OCI-M1 (cell line): ENCODE measurements at places on chromosomes 11 and 22.

DNA sequence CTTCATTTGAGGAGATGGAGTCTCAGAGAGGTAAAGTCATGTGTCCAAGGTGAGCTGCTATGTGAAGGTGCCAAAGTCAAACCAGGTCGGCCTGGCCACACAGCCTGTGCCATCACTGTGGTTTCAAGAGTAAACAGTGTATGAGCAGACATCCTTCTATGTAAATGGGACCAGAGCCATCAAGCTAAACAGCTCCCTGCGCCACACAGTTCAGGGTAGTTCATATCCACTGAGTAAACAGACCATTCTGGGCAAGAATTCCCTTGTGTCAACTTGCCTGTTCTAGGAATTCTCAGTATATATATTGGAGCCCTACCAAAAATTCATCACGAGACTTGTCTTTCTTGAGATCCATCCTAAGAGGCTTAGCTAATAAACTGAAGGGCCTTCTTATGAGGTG is 77.5 kb downstream of the AMOTL1 start:
- no peak for DNase-seq

DNA sequence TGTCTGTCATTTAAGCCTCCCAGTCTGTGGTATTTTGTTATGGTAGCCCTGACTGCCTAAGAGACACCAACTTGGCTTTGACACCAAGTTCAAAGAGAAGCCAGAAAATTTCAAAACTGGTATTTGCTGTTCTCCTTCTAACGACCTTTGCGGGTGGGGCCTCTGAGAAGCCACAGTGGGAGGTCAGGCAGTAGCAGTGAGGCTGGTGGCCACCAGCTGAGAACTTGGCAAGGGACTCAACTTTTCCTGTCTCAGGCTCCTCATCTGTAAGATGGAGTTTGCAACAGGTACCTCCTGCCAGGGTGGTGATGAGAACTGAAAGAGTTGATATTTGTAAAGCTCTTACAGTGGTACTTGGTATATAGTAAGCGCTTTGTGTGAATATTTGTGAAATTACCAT is 183.4 kb downstream of the BCR start:
- no peak for DNase-seq

- DNase-seq, result no peak
These were observed 4.3 kb downstream of the KBTBD3 start for GRCh38 chr11:106072804-106073203.

DNA sequence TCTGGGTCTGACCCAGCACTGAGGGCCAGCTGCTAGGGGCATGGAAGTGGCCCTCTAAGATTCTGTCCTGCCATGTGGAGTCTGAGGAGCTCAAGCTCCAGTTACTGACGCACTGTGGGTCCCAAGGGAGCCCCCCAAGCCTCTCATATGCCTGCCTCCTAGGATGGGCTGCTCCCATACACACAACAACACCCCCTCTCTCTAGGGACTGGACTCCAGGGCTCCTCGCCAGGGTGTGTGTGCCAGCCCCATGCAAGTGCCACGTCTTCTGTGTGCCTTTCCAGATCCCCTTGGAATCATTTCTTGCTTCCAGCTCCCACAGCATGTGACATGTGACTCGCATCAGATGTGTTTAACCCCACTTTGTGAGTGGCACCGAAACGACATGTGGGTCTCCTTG is 234.5 kb downstream of the CEP164 start:
- no peak for DNase-seq

GRCh38 chr22:46478083-46478551 is 59.3 kb downstream of the CELSR1 start:
- DNase-seq, result no peak

DNA sequence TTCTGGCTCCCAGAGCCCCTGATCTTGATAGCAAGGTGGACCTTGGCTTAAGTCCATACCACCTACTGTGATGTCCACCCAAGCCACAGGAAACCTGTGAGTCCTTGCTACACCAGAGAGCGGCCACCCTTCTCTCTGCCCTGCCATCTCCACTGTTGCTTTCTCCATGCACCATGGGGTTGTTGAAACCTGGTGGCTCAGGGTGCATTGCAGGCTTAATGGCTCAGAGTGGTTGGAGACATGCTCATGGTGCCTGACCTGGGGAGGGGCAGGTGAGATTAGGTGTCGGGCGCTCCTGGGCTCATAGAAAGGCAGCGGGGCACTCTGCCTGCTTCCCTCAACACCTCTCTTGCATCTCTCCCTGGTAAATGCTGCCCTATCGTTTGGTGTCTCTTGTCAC is 25.0 kb upstream of the CACNG2 start:
- no peak for DNase-seq

DNA sequence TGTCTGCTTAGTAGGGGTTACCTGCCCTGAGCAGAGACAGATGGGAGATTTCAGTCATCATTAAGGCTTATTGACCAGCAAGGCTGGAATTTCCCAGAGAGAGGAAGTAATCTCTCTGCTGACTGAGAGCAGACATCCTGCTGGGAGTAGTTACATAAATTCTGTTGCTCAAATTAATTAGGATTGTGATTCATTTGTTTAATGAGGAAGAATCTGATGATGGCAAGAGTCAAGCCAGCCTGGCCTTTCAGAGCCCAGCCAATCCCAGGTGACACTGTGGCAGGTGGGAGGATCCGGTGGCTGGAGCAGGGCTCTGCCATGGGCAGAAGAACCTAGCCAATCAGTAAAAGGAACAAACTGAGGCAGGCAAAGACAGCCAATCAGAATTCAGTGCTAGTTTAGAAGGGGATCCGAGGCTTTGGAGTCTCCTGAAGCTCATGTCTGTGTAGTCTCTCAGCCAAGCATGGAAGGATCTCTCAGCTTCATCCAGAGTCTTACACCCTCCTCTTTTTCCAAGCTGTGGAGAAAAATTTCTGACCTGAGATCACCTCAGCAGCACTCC is 61.2 kb upstream of the CHST1 start:
- DNase-seq, result no peak

- DNase-seq, result no peak
These were observed 174.5 kb upstream of the NTM start for GRCh38 chr11:131195661-131196517.

DNA sequence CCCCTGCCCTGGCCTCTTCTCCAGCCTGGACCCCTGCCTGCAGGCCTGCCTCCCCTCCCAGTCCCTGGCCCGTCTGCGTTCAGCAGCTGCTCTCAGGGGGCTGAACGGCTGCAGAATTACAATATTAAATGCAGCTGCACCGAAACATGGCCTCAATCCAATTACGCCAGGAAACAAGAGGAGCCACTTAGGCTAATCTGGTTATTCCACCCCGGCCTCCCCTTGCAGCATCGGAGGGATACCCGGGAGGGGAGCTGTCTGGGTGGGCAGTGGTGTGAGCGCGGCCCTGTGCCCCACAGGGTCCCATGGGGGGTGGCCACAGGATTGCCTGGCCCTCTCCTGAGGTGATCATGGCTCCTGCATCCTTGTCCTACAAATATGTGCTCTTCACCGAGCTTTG is 42.6 kb downstream of the FLRT1 start:
- no peak for DNase-seq

DNA sequence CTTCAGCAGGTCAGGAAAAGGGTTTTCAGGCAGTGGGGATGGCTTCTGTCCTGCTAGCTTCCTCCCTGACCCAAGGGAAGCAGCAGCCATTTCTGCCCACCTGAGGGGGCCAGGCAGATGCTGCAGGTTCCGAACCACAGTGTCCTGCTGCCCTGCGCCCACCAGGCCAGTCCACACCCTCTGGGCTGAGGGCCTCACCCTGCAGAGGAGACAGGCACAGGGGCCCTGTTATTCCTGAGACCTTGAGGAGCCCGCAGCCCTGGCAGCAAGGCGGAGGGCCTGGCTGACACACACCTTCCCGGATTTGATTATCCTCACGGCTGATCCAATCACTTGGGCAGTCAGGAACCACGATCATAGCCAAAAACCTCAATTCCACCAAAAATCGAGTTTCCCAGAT is 725.8 kb downstream of the BRD1 start:
- DNase-seq, result no peak

- no peak for DNase-seq
These were observed 102.5 kb downstream of the KCNA4 start for GRCh38 chr11:29914203-29914930.

DNA sequence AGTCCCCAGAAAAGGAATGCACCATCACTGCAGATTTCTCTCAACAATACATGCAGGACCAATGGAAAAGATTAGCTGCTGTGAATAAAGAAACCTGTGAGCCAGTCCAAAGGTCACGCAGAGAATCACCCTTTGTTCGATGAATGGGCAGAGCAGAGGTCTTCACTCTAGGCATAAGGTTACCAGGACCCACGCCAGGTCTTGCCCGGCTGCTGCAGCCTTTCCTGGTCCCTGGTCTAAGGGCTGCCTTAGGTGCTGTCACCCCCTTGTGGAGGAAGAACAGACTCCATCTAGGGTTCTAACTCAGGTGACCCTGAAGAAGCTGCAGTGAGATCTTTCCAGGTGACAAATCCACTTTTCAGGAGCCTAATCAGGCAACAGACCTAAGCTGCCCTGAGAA is 29.0 kb upstream of the NAP1L4 start:
- no peak for DNase-seq

- no peak for DNase-seq
These were observed 110.1 kb upstream of the ASPHD2 start for GRCh38 chr22:26318975-26319374.

GRCh38 chr11:116257883-116258282 is 514.9 kb downstream of the BUD13 start:
- DNase-seq, result no peak

DNA sequence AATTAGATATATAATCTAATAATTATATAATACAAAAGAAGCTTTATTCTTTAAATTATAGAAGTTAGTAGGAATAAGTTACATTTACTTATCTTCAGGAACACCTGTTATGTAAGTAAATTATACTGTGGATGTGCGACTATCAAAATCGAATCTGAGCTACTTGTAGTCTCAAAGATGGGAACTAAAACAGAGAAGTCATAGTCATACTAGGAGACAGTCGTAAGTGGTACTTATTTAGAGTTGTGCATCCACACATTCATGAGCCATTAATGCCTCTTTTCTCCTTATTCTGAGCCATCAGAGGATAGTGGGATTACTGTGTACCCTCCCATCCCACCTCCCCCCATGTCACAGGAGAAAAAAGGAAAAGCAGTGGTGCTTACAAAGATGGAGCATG is 114.4 kb downstream of the CADM1 start:
- no peak for DNase-seq

- no peak for DNase-seq
These were observed 10.0 kb downstream of the IGSF9B start for GRCh38 chr11:133946541-133947318.

GRCh38 chr22:31192513-31192912 is 19.6 kb upstream of the LIMK2 start:
- DNase-seq, result peak; percentile 13

DNA sequence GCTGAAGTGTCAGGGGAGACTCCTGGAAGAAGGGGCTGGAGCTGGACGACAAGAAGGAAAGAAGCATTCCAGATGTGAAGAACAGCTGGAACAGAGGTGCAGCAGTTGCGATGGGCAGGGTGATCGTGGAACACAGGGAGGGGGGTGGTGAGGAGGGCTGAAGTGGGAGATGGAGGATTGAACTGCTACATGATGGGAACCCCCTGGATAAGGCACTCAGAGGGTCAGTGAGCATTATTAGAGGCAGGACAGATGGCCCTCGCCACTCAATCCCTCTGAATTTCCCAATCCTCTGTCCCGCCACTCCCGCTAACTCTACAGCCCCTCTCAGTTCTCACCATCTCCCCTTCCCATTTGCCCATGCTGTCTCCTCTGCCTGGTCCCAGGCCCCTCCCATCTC is 14.0 kb downstream of the SERPINH1 start:
- no peak for DNase-seq

- DNase-seq, result no peak
These were observed 165.2 kb downstream of the SPON1 start for GRCh38 chr11:14127679-14128078.

DNA sequence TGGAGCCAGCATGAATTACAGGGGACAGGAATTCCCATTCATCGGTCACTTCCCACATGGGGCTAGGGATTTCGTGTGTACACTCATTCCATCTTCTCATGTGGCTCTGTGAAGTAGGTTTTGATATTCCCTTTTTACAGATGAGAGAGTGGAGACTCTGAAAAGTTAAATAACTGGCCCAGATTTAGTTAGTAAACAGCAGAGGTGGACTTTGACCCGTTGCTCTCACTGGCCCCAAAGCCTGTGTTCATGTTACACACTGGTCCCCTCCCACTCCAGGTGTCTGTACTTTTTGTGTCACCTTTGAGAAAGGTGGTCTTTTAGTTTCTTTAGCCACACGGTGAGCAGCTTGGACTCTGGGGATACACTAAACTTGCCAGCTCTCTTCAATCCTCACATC is 108.5 kb downstream of the MICAL2 start:
- no peak for DNase-seq

GRCh38 chr22:17537155-17537554 is 26.1 kb upstream of the SLC25A18 start:
- no peak for DNase-seq

DNA sequence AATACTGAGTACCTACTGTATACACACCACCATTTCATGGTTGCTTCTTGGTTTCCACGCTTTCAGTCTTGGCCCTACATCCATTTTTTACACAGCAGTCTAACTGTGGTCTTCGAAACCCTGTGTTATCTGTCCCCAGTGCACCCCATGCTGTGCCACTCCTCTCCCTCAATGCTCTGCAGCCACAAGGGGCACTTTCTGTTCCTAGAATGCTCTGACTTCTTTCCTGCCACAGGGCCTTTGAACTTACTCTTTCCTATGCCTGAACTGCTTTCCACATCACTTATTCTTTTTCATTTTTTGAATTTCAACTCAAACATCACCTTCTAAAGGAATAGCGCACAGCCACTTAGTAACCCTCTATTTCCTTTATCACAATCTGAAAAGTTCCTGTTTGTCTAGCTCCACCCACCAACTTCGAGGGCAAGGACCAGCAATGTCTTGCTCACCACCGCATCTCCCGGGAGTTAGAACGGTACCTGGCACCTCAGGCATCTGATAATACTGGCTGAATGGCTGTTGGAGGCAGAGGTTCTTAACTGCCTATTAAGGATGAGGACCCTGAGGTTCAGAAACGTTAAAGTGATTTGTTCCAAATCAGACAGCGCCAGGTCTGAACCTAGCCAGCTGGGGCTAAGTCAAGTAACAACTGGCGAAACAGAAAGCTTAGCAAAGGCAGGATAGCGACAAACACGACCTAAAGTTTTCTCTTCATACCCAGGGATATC is 568 bp downstream of the ALG8 start:
- peak; percentile 93 for DNase-seq

DNA sequence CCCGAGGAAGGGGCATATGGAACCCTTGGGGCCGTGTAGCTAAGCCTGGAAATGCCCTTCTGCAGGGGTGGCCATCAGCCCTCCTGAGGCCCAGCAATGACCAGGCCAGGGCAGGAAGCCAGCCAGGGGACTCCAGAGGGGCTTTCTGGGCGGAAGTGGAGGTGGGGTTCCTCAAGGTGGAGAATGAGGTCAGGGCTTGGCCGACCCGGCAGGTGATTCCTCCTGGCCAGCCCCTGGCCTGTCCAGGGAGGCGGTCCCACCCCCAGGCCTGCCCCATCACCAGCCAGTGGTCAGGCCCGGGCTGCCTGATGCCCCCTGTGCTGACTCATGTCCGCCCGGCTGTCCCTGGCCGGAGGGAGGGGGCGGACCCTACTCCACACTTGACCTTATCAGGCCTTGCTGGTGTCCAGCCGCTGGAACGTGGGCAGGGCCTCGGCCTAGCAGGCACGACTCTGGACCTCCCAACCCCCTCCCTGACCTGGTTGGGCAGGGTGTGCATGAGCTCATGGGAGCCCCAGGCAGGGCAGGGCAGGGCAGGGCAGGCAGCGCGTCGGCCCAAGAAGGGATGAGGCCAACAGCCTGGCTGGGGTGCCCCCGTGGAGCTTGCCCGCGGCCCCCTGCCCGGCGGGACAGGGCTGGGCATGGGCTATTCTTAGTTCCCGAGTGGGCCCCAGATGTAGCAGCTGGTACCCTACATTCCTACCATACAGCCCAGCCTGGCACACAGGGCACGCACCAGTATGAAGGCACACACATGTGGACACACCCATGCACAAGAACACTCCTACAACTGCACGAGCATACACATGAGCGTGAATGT is 35.9 kb downstream of the RPL3 start:
- DNase-seq, result peak; percentile 74
